ENCODE measurements at places on chromosomes 12 and 14.

DNA sequence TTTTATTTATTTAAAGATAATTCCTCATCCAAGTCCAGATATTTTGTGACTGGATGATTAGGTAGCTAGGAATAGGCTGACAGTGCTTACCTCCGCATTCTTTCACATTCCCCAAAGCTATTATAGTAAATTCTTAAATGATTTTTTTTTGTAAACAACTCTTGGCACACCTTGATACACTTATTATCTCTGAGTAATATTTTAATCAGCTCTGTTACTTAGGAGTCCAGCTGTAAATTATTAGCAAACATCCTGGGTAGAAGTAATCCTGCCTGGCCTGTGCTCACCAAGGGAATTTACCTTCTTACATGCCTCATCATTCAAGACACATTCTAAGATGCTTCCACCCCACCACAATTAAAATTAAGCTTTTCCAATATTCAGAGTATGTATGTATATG, 186.1 kb downstream of the SLC2A13 start:
- DNase-seq, result no peak

- DNase-seq, result no peak
These were observed 1.8 kb upstream of the PPP1R12A start for GRCh38 chr12:79936670-79937069.

- no peak for DNase-seq
These were observed 50.9 kb upstream of the VASH1 start for GRCh38 chr14:76710056-76711010.

DNA sequence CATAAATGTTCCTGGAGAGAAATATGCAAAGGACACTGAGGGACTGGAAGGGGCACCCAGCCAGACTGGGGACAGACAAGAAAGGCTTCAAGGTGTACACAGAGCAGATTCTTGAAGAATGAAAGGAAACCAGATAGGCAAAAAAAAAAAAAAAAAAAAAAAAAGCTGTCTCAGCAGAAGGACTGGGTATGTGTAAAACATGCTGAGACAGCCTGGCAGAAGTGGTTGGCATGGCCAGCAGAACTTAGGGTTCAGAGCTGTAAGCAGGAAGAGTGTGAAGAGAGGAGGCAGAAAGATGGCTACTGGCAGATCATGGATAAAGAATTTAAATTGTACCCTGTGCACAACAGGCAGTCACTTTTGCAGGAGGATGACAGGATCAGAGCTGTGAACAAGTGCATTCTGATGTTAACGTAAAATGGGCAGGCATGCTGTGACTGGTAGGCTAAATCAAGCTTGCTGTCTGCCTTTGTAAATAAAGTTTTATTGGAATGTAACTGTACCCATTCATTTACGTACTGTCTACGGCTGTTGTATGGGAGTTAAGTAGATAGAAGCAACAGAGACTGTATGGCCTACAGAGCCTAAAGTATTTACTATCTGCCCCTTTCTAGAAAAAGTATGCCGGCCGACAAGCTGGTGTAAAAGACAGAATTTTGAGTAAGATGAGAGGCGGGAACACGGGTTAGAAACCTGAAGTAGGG, 42.2 kb downstream of the UBR7 start:
- DNase-seq, result no peak

DNA sequence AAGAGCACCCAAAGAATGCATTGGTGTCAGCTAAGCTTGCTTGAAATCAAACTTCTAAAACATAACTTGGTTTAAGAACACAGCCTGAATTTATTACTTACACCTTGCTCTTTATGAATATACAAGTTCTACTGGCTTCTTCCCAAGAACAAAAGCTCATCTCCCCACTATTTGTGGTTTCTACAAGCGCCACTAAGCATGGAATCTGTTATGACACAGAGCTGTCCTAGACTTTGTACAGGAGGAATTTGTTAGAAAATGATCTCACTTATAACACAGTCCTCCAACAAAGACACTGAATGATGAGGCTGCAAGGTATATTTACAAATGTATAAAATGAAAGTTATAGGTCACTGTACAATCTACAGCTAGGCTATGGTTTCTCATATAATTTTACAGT, 452.1 kb downstream of the BCAT1 start:
- DNase-seq, result no peak

Measured in activated CD4-positive, CD25-positive, alpha-beta regulatory T cell (primary cell).